ENCODE measurements at places on chromosomes 12 and 14.

- no peak for DNase-seq
Measured at GRCh38 chr12:106767206-106767605, 7.3 kb upstream of the RIC8B start.

GRCh38 chr12:40258371-40258770 is 33.6 kb downstream of the LRRK2 start:
- no peak for DNase-seq

DNA sequence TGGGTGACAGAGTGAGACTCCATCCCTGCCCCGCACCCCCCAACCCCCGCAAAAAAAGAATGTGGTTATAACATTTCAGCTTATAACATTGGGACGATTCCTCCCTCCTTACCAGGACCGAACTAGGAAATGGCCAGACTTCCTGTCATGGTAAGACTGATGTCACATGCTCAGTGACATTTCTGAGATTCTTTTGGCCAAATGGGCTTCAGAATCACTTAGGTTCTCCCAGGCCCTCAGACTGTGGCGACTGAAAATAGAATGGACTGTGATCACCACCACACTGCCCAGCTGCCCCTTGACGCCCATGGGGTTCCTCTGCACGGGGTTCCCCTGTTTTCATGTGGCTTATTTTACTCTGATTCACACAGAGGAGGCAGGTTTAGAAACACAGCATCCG is 115.0 kb upstream of the EVL start:
- DNase-seq = no peak

DNA sequence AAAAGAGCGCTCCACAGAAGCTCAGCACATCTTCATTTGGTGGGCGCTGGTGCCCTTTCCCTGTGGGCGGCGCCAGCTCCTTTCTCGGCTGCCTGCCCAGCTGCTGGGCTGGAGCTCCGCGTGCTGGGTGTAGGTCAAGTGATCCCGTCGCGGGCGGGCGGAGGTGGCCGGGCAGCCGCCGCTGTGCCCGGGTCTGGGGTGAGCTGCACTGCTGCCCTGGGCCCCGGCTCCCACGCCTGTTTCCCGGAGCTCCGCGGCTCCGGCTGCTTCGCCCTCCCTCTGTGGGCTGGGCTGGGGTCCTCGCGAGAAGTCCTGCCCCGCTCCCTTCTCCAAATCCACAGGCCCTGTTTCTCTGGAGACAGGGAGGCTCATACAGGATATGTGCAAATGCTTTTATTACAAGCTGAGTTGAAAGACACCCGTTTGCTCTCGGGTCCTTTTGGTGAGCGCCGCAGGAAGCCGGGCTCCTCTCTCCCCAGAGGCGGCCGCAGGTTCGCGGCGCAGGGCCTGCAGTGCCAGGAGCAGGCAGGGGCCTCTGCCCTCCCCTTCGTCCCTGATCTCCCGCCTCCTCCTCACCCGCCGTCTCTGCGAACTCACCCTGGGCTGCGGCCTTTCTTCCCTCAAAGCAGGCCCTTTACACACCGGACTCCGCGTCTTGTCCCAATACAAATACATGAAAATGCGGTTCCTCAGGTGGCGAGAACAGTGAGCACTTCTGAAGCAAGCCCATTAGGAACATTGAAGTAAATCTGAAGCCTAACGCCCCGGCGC is 67.8 kb upstream of the CAPRIN2 start:
- peak; percentile 64 for DNase-seq

GRCh38 chr12:107372229-107372658 is 278.9 kb upstream of the CRY1 start:
- DNase-seq = no peak

GRCh38 chr12:31588976-31589375 is 2.0 kb downstream of the DENND5B start:
- no peak for DNase-seq

DNA sequence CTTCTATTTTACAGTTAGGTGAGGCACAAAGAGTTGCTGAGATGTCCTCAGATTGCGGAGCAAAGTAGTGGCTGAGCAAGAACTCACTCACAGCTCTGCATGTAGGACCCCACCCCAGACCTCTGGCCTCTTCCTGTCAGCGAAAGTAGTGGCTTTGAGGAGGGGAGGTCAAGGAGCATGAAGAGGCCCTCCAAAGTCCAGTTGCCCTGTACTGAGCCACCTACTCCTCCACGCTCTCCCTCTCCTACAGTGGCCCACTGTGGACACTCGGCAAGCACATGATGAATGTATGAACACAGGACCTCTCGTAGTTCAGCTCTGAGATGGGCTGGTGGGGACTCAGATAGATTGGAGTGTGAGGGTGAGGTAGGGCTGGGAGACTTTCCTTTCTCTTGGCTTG is 5.3 kb upstream of the PLEKHH1 start:
- no peak for DNase-seq

- DNase-seq = no peak
Measured at GRCh38 chr12:89154743-89155499, 197.4 kb downstream of the DUSP6 start.

DNA sequence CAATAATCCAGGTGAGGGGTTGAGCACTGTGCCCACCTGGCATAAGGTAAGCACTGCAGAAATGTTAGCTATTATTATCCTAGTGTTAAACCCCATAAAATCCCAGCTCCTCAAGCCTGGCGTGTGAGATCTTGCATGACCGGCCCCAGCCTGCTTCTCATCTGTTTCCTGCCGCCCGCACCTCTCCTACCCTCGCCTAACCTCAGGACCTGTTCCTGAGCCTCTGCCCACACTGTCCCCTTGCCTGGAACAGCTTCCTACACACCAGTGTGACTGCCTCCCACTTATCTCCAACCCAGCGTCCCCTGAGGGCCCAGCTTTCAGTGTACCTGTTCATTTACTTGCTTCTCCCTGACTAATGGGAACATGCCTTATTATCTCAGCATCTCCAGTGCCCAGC is 24.7 kb downstream of the ISCA2 start:
- DNase-seq = no peak

GRCh38 chr14:74476607-74477006 is 16.5 kb downstream of the NPC2 start:
- DNase-seq = no peak

- no peak for DNase-seq
Measured at GRCh38 chr14:76784266-76784874, 23.1 kb downstream of the VASH1 start.

DNA sequence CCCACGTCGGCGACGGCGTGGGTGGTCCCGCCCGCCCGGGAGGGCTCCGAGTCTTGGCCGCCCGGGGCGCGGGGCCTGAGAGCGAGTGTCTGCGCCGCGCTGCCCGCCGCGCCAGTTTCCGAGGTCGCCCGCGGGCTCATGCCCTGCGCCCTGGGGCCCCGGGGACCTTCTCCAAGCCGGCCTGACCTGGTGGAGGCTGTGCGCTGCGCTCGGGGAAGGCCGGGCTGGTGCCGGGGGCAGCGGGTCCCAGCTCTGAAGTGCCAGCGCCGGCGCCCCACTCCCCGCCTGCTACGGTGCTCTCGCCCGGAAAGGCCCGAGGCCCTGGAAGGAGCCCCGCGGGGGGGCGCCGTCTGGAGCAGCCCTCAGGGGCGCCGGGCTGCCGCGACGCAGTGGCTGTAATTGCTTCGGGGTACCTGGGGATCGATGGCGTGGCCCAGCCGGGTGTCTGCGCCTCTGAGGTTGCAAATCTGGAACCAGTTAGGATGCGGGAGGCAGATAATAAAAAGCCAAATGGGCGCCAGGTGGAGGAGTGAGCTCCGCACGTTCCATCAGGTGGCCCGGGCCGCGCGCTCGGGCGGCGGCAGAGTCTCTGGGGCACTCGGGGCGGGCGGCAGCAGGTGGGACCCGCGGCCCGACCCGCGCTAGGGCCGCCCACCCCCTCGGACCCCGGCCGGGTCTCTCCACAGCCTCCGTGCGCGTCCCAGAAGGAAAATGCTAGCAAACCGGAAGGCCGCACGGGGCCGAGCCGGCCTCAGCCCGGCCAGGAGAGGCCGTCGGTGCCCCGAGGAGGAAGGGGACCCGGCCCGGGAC is 102.3 kb upstream of the DIO3 start:
- no peak for DNase-seq

DNA sequence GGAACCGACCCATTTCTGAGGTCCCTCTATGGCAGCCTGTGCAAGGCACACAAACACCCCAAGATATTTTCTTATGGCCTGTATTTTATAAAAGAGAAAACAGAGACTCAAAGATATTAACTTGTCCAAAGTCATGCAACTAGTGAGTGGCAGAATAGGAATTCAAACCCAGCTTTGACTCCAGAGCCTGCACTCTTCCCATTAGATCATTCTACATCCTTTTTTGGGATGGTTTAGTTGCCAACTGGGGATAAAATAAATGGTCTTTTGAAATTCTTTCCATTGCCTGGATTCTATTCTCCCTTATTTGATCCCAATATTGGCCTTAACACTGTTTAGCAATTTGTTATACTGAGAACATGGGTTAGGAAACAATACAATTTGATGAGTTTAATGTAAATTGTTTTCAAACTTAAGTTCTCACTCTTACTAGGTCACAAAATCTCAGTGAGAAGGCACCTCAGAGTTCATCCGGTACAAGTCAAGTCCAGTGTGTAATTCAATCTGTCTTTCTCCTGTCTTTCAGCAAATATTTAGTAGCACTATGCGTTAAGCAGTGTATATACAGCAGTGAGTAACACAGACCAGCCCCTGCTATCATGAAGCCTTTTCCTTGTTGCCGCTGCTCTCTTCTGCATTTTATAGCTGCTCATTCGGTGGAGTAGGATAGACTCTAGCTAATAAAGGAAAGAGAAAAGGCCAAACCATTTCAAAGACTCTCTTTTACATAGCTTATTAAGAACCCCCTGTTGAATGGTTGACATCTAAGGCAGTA is 162.1 kb upstream of the IFNG-AS1 start:
- peak; percentile 68 for DNase-seq

- DNase-seq = no peak
Measured at GRCh38 chr12:79302162-79302814, 388.5 kb downstream of the PAWR start.

- DNase-seq = no peak
Measured at GRCh38 chr14:102229071-102229738, 75.8 kb downstream of the MOK start.

DNA sequence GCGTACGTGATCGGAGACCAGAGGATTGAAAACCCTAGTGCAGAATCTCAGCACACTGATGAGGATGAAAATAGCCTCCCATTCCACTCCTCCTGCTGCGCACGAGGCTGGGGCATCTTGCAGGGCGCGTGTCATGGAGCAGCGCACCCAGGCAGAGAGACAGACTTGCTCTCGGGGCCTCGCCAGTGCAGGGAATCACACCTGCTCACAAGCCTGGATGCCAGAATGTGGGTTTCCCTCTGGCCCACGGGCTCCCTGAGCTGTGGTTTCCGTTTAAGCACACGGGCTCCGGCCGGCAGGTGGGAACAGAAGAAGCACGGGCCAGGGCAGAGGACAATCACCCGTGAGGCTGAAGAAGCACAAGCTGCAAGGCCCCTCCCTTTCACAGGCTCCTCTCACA is 2.0 kb downstream of the FGF6 start:
- DNase-seq = no peak

DNA sequence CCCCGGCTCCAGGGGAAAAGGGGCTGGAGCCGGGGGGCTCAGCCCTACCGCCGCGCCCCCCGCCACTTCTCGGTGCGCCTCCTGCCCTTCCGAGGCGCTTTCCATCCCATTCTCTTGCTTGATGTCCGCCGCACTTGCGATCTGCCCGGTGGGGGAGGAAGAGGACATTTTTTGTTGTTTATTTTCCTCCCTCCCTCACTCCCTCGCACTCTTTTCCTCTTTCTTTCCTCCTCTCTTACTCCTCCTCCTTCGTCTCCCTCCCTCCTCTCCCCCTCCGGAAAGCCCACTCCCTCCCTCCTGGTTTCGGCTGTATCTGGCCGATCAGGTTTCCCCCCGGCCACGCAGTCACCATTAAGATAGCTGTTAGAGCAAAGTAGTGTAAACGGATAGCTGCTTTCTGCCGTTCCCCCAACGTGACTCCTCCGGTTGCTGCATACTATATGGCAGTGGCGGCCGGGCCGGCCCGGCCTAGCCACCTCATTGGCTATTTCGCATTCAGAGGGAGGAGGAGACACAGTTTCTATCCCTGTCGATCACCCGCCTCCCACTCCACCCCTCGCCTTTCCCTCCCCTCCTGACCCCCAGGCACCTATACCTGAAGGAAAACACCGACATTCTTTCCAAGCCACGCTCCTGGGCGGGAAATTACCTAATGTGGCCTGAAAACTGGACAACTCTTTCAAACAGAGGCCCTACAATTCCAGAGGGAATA is at the start of gene SIX4:
Gene SIX4, minus strand, starts transcription at position 445 of the 712 bp plus-strand sequence. Its CDS starts 277 bp downstream, at position 168.
- DNase-seq = peak; percentile 77

DNA sequence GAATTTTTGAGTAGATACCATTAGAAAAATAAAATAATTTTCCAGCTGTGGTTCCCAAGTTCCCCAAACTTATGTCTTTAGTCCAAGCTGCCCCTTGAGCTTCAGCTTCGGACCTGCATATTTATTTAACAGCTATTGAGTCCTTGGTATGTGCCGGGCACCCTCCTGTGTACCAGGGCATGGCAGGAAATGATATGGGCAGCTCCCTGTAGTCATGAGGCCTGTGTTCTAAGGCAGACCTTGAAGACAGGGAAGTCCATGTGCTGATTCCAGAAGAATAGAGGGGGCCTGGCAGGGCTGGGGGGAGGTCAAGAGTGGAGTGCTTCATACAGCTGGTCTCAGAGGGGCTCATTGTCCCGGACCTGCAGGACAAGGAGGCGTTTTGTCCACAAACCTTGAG is 29.2 kb downstream of the TRAF3 start:
- DNase-seq = no peak

GRCh38 chr14:64625386-64626232 is 75.8 kb downstream of the PPP1R36 start:
- DNase-seq = peak; percentile 64

DNA sequence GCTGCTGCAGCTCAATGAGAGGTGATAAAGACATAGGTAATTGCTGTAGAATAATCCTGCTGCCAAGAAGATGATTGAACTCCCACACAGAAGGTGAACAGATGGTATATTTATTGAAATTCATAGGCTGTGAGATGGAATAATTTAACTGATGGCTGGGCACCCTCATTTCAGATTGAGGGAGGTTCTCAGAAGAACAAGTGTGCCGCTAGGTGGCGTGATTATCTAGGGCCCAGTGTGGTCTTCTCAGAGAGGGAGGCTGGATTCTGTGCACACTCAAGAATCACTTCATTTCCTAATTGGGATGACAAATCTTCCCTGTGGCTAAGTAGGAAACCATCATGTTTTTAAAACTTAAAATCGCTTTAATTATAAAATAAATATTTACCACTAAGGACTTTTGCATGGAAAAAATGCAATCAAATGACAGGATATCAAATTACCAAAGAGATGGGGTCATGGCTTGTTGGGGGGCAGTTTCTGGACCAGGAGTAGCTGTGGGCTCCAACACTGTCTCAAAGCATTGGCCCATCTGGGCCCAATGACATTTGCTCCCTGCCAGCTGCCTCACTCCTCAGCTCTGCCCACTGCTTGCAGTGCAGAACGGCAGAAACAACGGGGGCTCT is 132.3 kb downstream of the SNAPC1 start:
- DNase-seq = peak; percentile 73

- no peak for DNase-seq
Measured at GRCh38 chr14:35938770-35939169, 112.6 kb downstream of the BRMS1L start.

DNA sequence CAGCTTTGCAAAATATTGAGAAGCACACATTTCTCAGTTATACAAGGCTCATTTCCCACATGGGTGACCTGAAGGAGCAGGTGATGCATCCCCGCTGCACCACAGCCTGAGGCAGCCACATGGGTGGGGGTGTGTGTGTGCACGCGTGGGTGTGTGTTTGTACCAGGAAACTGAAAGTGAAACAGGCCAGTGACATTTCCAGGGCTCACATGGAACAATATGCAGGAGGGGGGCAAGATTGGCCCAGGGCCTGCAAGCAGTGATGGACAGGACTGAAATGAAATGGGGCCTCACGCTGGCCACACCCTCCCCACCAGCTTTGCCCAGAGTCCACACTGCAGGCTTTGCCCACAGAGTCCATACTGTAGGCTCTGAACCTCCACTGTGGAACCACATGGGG is 154.2 kb upstream of the PARP11 start:
- no peak for DNase-seq

- DNase-seq = no peak
Measured at GRCh38 chr12:103855896-103856657, 15.0 kb upstream of the NT5DC3 start.
